Stimulated activated CD4-positive, alpha-beta T cell treated with anti-CD3 and anti-CD28 coated beads, Interleukin-4, amount 100 ng/mL, for 1 hour (primary cell): ENCODE measurements at places on chromosomes 5 and 9.

DNA sequence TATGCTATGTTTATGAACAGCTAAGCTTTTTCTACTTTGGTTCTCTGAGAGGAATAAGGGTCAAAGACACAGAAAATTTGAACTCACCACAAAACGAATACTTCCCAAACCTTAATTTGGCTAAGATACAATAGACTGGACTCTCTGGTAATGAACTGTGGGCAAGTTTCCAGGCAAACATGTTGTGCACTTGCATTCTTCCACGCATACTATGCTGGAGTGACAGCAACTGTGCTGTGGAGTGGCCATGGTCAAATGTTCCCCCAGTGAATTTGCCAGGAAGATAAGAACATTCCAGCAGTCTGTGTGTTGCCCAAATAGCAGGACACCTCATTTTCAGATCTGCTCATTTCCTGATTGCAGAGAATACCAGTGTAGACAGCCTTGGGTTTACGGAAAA lies 275.3 kb upstream of the IL12B start:
- DNase-seq, result no peak

- no peak for DNase-seq
These were observed 4.9 kb downstream of the MRPL22 start for GRCh38 chr5:154945695-154946301.

GRCh38 chr5:128118214-128118613 lies 34.6 kb downstream of the SLC12A2 start:
- DNase-seq, result no peak

GRCh38 chr9:88766778-88767503 lies 224.3 kb upstream of the S1PR3 start:
- no peak for DNase-seq

DNA sequence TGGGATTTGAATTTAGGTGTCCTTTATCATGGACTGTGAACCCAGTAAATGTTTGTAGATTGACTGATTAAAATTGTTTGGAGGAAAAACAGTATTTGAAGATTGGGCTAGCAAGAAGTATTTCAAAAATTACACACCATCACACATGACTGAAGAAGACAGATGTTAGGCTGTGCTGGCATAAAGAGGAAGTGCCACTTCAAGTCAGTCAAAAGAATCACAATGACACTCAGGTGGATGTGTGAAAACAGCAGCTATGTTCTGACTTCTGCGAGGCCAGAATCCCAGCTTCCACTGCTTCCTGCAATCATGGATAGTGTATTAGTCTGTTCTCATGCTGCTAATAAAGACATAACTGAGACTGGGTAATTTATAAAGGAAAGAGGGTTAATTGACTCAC lies 393.3 kb downstream of the DMRT2 start:
- no peak for DNase-seq

DNA sequence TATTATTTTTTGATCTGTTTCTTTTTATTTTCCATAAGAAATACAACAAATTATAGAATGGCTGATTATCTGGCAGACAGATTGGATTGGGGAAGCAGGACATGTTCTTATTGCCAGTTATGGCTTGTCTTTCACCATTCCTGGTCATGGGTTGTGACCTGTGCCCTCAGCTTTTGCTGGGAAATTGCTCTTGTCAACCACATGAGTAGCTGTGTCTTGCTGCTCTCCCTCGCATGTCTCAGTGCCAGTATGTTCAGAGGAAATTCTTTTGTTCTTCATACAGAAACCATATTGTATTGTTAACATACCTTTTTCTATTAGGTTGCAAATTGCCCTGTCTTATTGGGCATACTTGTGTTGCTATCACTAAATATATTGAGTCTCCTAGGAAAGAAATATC lies 344.1 kb downstream of the OSTF1 start:
- DNase-seq, result no peak

- DNase-seq, result no peak
These were observed 171.4 kb upstream of the NFIB start for GRCh38 chr9:14485366-14485765.

GRCh38 chr5:180180421-180180820 lies 28.6 kb downstream of the RASGEF1C start:
- DNase-seq, result no peak

- no peak for DNase-seq
These were observed 598.7 kb upstream of the SGCD start for GRCh38 chr5:155728146-155728856.

GRCh38 chr9:131420980-131421624 lies 27.2 kb downstream of the PRRC2B start:
- DNase-seq, result no peak

- no peak for DNase-seq
These were observed 377.7 kb downstream of the PRR16 start for GRCh38 chr5:120841830-120842229.

GRCh38 chr5:81077105-81077504 lies 116.9 kb downstream of the RASGRF2 start:
- no peak for DNase-seq

- DNase-seq, result no peak
These were observed 87.6 kb downstream of the ADRB2 start for GRCh38 chr5:148913985-148914431.
